ENCODE measurements at places on chromosomes 16 and 17.

- no peak for DNase-seq
Observed at GRCh38 chr16:8408855-8409567, 181.3 kb downstream of the TMEM114 start.

- DNase-seq = no peak
Observed at GRCh38 chr16:79083508-79084299, 516.8 kb downstream of the MAF start.

GRCh38 chr17:77033892-77034404 lies 106.8 kb upstream of the SEC14L1 start:
- DNase-seq = no peak

- no peak for DNase-seq
Observed at GRCh38 chr17:28953444-28954118, 2.3 kb upstream of the PHF12 start.

- DNase-seq = no peak
Observed at GRCh38 chr17:72764632-72765041, 327.9 kb downstream of the SLC39A11 start.

DNA sequence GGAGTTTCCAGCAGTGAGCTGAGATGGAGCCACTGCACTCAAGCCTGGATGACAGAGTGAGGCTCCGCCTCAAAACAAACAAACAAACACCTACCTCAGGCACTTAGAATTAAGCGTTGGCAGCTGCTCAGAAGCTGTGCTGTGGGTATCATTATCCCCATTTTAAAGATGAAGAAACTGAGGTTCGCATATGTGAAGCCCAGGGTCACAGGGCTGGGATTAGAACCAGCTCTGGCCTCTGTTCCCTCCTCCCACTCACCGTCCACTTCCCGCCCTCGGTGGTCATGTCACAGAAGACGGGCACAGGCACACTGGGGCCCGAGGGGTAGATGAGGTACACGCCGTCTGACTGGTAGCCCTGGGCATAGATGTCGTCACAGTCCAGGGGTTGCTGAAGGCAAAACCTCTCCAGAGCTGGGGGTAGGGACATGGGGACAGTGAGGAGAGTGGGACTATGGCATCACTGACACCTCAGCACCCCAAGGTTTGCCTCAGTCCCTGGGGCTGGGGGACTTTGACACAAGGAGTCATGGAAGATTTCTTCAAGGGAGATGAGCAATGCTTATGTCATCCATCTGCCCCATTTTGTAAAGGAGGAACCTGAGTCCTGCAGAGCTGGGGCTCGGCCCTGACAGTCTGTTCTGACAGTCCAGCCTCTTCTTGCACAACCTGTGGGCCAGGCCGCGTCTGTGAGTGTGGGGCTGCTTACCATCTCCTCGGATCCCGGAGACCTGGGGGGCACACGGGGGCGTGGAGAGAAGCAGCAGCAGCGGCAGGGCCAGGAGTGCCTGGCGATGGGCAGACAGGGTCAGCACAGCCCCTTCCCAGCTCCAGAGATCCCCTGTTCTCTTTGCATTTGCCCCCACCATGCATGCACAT lies 700 bp downstream of the MFAP4 start:
- no peak for DNase-seq

GRCh38 chr16:87780385-87780989 lies 14.7 kb upstream of the KLHDC4 start:
- peak; percentile 71 for DNase-seq

GRCh38 chr17:13002761-13003453 lies 14.9 kb downstream of the ELAC2 start:
- no peak for DNase-seq

DNA sequence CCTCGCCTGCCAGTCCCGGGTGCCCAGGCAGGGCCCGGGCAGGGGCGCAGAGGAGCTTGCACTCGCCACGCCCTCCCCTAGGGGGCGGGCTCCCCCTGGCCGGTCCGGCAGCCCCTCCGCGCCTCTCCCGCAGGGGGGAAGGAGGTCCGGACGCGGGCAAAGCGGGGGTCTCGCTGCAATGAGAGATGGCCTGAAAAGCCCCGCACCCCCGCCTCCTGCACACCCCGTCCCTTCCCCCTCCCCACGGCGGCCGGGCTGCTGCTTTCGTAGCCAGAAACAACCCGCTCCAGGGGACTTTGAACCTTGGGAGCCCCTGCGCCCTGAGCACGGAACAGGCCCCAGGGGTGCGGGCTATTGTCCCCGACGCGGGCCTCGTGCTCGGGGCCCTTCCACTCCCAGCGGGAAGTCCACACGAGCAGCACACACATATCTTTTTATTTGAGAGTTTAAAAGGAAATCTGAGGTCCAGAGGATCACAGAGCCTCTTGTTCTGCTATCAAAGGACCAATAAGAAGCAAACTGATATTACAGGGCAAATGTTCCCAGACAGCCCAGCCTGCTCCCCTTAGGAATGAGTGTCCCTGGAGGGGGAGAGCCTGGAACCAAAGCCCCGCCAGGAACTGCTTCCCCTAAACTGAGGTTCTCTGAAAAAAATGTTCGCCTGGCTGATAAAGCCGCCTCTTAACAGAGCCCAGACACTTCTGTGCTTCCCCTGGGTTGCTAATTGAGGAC lies 5.8 kb upstream of the CBX4 start:
- no peak for DNase-seq

DNA sequence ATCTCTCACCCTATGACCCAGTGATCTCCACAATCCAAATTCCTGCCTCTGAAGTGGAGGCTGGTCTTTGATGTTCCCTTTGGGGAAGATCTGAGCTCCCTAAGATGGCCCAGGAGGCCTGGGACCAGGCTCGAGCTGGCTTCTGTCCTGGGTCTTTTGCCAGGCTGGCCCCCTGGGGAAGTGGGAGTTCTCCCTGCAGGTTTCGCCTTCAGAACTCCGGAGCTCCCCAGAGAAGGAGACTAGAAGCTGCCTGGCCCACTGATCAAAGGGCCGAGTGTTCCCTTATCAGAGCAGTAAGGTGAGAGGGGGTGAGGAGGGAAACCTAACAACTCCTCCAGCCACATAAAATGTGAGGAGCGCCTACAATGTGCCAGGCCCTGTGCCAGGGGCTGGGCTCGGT lies 147.1 kb downstream of the IRF8 start:
- no peak for DNase-seq

GRCh38 chr16:2470603-2471015 lies 488 bp upstream of the NTN3 start:
- DNase-seq = no peak

DNA sequence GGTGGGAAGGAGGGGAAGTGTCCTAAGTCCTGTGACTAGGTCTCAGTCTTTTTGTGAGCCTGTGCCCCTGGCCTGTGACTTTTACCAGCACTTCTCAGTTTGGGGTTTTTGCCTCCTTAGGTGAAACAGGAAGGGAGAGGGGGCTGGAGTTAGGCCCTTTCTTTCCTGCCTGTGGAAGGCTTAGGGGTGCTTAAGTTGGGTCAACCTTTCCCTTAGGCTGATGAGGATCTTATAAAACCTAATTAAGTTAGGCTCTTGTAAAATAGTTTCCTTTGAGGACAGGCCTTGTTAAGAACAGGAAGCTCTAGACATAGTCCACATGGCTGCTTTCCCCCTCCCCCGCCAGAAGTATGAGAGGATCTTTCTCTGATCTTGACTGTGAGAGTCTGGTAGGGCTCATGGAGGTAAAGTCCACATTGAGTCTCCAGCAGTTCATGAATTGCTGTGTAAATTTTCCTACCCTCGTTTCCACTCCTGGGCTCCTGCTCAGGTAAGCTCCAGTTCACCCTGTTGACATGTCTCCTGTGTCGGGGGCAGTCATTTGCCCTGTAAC lies 17.0 kb upstream of the DNASE1 start:
- DNase-seq = no peak

GRCh38 chr16:1330260-1330914 lies 3.1 kb upstream of the BAIAP3 start:
- DNase-seq = no peak

- no peak for DNase-seq
Observed at GRCh38 chr17:45985447-45985846, 13.6 kb upstream of the STH start.

DNA sequence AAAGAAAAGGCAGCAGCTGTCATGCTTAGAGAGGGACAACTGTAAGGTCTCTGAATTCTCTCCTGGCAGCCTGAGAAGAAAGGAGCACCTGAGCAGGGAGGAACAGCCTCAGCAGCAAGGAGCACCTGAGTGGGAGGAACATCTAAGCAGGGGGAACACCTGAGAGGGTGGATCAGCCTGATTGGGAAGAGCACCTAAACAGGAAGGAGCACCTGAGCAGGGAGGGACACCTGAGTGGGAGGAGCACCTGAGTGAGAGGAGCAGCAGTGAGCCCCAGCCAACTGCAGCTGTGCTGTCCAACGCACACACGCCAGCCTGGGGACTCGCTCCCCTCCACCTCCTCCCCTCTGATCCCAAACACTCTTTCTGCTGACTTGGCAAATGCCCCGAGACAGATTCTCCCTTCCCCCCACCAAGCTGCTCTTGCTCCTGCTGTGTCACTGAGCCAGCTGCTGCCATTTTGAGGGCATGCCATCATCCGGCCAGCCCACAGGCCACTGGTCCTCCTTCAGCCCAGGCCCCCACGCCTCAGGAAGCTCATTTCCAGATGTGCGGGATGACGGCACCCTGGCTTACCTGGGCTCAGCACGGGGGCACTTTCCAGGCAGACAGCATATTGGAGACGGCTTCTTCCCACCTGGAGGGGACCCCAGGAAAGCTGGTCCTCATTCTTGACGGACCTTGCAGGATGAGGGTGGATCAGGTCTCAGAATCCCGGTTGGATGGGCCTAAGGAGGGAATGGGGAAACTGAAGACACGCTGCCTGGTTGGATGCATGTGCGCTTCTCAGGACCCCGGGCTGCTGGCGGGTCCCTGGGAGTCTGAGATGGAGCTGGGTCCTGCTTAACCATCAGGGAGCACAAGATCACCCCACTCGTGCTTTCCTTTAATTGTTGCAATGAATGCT lies 57.7 kb upstream of the RBFOX3 start:
- DNase-seq = no peak

GRCh38 chr16:46582313-46582712 lies 38.9 kb downstream of the SHCBP1 start:
- no peak for DNase-seq

- DNase-seq = peak; percentile 44
Observed at GRCh38 chr17:61366715-61367413, 32.8 kb upstream of the TBX2 start.

- no peak for DNase-seq
Observed at GRCh38 chr17:13962716-13963240, 106.5 kb upstream of the COX10 start.

DNA sequence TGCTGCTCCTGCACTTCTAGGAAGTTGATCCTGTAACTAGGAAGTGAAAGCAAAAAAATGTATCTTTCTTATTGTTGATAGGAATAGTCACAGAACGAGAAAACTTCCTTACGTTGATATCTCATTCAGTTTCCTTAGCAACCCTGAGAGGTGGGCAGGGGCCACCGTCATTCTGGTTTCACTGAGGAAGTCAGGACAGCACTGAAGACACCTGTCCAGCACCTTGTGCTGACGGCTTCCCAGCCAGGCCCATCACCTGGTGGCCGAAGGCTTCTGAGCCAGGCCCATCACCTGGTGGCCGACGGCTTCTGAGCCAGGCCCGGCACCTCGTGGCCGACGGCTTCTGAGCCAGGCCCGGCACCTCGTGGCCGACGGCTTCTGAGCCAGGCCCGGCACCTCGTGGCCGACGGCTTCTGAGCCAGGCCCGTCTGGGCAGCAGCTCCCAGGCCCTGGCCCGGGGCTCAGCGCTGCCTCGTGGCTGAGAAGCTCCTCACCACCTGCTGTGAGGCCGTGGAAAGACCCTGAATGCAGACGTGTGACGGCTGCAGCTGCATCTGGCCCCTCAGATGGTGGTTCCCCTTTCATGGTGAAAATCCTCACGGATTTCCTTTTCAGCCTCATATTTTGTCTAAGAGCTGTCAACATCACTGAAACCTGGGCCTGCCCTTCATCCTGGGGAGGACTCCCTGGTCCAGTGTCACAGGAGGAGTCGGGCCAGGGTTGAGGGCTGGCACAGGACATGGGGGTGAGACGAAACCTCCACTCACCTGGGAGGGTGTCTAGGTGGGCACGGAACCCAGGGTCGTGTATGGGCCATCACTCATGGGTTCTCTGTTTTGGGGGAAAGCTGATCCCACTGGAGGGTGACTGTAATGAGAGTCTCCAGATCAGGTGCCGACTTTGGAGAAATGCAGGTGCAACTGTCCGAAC lies 33.0 kb upstream of the ZNF750 start:
- DNase-seq = no peak

Data from NCI-H2081 treated with DMSO at 0.1 percent for 48 hours (cell line).